ENCODE measurements at places on chromosomes 7 and 10.

DNA sequence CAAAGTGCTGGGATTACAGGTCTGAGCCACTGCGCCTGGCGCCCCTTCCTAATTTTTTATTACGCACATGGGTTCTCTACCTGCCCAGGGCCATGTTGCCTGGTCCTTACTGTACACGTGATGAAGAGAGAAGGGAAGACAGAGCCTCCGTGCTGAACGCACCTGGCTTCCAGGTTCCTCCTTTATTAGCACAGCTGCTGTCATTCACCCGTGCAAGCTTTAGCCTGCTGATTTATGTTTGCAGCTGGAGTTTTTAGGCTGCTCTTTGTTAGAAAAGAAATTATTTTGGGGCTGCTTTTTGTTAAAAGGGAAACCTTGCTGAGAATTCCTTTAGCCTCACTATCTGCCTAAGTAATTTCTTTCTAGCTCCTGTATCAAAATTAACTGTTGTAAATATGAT lies 417.0 kb downstream of the CALN1 start:
- no peak for DNase-seq

- no peak for DNase-seq
These were observed 326.8 kb upstream of the POT1 start for GRCh38 chr7:125256446-125256845.

GRCh38 chr7:94188350-94188749 lies 184.2 kb upstream of the BET1 start:
- no peak for DNase-seq

GRCh38 chr7:28709748-28710147 lies 248.4 kb downstream of the TRIL start:
- no peak for DNase-seq

- peak; percentile 54 for DNase-seq
These were observed 191.3 kb downstream of the HECW1 start for GRCh38 chr7:43303740-43304241.

- no peak for DNase-seq
These were observed 95.8 kb downstream of the RAMP3 start for GRCh38 chr7:45253368-45253767.

DNA sequence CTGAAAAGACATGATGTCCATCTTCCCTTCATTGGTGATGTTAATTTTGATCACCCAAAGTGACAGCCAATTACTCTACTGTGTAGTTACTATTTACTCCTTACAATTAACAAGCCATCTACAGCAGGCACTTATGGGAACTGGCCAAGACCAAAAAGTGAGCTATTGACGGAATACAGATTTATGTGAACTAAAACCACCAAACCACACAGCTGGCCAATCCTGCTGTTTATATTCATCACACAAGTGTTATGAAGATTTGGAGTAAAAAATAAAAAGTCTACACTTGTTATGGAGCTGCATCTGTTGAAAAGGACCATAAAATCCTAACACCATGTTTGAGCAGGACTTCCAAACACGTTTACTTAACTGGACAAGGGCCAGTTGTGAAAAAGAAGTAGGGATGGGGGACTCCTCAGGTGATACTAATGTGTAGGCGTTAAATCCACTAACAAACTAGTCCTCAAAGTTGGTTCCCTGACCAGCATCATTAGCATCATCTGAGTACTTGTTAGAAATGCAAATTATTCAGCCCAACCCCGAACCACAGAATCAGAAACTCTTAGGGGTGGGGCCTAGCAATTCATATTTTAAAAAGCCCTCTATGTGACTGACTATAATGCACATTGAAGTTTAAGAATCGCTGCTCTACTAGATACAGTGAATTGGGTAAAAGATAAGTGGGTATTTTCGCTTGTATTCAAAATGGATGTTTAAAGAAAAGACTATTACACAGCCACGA lies 11.6 kb downstream of the MCMBP start:
- no peak for DNase-seq

GRCh38 chr10:21379143-21379542 lies 146.3 kb downstream of the SKIDA1 start:
- DNase-seq = no peak

GRCh38 chr7:47361746-47362215 lies 220.1 kb downstream of the TNS3 start:
- no peak for DNase-seq

DNA sequence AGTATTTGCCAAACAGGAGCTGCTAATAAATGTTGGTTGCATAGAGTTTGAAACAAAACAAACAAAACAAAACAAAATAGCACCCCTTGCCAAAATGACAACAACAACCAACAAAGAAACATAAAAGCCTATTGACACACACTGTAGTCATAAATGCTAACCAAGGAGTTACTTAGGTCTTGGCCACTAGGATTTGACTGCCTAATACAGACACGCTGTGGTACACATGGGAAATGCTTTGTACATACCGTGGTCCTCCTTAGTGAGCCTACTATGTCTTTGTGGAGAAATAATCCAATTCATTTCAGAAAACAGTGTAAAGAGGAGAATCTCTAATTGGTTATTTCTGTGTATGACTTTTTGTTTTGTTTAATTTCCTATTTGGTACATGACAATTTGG lies 53.2 kb upstream of the MTPN start:
- DNase-seq = no peak

DNA sequence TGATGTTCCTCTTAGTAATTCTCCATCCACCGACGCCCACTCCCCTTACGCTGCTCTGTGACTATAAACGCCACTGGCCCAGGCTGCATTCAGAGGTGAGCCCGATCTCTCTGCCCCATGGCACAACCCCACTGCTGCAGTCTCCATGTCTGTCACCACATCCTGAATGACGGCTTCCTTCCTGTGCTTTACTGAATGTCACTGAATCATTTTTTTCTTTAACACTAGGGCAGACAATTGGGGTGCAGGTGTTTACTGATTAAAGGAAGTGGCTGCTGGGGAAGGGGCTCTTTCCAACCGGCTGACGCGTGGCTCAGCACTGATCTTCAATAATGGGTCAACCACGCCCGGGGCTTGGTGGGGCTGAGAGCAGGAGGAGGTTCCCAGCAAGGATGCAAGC lies 208.3 kb downstream of the USP6NL start:
- peak; percentile 17 for DNase-seq

- DNase-seq = no peak
These were observed 94.7 kb downstream of the STK31 start for GRCh38 chr7:23804707-23805106.
